HT-29 (cell line): ENCODE measurements at places on chromosomes 2 and 18.

DNA sequence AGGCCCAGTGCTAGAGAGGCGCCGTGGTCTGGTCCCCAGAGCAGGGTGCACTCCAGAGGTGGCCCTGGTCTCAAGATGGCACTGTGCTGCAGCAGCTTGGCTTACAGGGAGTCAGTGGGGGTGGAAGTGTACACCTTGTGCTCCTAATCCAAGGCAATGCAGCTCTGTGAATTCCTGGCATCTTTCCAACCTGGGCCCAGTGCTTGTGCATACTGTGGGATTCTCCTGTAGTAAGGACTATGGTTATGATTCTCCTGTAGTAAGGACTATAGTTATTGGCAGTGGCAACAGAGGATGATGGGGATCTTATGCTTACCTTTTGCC is 616.7 kb upstream of the REG3G start:
- no peak for DNase-seq

- DNase-seq, result no peak
Measured at GRCh38 chr2:140023291-140023690, 1243.1 kb upstream of the NXPH2 start.

- peak; percentile 86 for DNase-seq
Measured at GRCh38 chr2:217510771-217511291, 492.0 kb downstream of the TNS1 start.

DNA sequence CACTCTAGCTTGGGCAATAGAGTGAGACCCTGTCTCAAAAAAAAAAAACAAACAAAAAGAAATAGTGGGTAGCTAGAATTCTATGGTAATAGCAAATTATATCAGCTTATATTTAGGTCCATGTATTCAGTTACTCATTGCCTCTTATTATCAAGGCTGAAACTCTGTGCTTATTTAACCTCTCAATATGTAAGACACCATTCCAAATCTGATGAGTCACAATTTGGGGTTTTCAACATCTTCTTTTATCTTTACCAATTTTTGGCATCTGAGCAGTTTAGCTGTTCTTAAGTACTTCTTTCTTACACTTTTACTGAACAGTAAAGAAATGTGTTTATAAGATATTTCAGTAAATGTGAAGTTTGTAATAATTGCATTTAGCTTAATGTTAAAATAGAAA is 69.3 kb downstream of the TTC27 start:
- no peak for DNase-seq

DNA sequence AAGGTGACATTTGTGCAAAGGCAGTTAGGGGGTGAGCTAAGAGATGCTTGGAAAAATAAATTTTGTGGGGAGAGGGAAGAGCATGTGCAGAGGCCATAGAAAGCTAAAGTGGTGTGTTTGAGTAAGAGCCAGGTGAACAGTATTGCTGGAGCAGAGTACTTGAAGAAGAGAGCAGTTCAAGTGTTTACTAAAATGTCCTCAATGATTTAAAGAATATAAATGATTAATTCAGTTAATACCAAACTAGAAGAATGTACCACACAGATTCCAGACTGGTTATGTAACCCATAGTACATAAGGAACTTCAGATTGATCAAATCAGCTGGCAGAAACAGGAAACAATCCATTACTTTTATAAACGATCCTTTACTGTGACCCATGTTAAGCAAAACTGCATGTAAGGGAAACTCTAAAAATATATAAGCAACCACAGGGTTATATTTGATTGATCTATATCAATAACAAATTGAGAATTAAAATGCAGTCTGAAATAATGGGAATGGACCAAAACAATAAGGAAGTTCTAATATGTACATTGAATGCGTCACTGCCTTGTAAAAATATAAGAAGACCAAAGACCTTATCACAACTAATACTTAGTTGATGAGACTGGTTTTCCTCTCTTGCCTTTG is 76.9 kb downstream of the LDAH start:
- peak; percentile 80 for DNase-seq
